ELF-1 (cell line): ENCODE measurements at places on chromosomes 2 and 18.

- DNase-seq: no peak
Observed at GRCh38 chr2:95284886-95285541, 10.8 kb downstream of the PROM2 start.

- no peak for DNase-seq
Observed at GRCh38 chr18:78996741-78997490, 17.3 kb downstream of the SALL3 start.

- no peak for DNase-seq
Observed at GRCh38 chr2:65611488-65611887, 179.1 kb upstream of the SPRED2 start.

DNA sequence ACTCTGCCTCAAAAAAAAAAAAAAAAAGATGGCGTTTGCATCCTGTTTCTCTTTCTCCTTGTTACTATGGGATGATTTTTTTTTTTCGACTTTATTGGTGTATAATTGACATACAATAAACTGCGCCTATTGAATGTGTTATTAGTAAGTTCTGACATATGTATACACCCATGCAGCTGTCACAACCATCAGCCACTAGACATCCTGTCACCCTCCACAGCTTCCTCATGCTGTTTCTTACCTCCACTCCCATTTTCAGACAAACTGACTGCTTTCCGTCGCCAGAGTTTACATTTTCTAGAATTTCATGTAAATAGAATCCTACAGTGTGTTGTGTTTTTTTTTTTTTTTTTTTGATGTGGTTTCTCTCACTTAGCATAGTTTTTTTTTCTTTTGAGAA is 27.9 kb downstream of the RRM2 start:
- DNase-seq: no peak

- DNase-seq: peak; percentile 97
Observed at GRCh38 chr2:27428213-27428977, at the start of gene NRBP1. Gene NRBP1 (plus strand): TSS chr2:27428631. CDS start chr2:27433274, 4,643 bp downstream.
